ENCODE measurements at places on chromosomes 16 and 17.

GRCh38 chr17:37478187-37478586 lies 11.5 kb upstream of the DUSP14 start:
- no peak for DNase-seq

- DNase-seq, result no peak
Observed at GRCh38 chr17:14015271-14015670, 54.0 kb upstream of the COX10 start.

GRCh38 chr16:77823067-77823466 lies 34.7 kb downstream of the VAT1L start:
- DNase-seq, result no peak

DNA sequence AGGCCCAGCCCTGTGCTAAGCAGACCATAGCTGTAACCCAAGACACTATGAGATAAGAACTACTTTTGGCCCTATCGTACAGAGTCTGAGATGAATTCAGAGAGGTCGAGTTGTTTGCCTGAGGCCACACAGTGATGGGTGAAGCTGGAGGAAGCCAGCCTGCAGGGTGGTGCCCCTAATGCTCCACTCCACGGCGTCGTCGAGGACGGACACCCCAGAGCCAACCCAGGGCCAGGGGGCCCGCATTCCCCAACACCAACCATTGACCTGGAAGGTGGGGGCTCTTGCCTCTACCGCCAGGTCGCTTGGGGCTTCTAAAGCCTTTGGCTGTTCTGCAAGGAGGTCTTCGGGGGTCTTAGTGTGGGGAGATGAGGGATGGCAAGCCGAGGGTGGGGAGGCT lies 84.1 kb downstream of the IRF8 start:
- DNase-seq, result no peak

DNA sequence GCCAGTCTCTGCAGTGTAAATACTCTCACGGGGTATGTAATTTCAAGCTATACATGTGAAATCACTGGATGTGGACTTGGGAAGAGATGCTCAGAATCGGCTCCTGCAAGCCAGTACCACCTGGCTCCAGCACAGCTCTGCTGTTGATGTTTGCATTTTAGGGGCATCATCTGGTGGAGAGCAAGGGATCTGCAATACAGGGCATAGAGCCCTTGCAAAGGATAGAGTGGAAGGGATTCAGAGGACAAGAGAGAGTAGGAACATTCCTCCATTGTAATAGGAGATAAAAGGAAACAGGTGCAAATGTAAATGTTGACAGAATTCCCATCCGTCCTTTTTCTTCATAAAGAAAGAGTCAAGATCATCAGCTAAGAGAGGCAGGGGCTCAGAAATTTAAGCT lies 184.1 kb downstream of the PMP22 start:
- DNase-seq, result no peak

- DNase-seq, result no peak
Observed at GRCh38 chr17:72152387-72152929, 31.6 kb downstream of the SOX9 start.

DNA sequence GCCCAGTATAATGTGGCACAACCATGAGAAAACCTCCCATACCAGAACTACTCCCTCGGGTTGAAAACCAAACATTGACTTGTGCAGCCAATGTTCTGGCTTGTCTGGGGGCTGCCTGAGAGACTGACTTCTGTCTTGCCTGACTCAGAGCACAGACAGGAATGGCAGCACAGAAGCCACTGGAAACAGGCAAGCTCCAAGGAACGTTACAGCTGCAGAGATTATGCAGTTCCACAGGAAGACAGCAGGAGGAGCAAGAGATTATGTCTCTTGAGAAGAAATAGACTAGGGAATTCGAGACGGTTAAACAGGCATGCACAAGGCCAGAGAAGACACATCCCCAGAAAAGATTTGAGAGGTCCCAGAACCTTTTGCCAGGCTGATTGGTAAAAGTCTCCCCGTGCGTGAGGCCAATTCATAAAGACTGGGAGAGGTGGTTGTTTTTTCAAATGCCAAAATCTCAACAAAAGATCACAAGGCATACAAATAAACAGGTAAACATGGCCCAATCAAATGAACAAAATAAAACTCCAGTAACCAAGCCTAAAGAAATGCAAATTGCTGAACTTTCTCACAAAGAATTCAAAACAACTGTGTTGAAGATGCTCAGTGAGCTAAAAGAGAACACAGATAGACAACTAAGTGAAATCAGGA lies 90.6 kb upstream of the CDH5 start:
- peak; percentile 73 for DNase-seq

DNA sequence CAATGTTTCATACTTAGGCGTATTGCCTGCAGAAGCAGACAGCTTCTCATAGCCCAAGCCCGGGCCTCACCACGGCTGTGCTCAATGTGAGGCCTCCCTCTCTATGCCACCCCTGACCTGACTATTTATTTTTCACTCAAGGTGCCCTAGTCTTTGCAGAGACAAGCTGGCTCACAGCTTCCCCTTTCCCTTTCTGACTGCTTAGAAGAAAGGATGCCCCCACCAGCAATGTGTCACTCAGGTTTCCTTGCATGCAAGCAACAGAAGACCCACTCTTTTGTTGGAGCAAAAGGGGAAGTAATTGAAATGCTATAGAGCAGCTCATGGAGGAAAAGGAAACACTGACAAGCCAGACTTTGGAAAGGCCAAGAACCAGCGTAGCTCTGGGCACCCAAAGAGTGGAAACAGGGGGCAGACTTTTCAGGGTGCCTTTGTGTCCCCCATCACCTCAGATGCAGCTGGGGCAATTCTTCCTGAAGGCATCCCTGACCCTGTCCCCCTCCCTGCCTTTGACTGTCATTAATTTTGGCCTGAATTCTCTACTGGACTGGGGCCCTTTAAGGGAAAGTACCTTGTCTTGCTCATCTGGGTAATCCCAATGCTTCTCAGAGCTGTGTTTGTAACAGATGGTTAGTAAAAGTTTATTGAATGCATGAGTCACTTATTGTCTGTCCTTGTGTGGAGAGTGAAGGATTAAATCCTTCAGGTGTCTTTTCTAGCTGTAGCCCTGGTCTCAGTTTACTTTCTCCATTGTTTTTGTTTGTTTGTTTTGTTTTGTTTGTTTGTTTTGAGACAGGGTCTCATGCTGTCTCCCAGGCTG lies 17.8 kb downstream of the RGS9 start:
- DNase-seq, result peak; percentile 54

DNA sequence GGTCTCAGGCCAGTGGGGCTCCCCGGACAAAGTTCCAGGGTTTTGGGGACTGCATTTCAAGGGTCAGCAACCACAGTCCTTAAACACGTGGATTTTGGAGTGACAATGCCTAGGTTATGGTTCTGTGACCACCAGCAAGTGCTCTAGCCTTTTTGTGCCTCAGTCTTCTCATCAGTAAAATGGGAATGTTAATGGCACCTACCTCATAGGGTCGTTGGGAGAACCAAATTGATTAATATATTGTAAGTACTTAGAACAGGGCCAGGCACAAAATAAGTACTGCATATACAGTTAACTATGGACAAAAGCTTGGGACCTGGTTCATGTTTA lies 13.8 kb downstream of the IL4R start:
- DNase-seq, result no peak

DNA sequence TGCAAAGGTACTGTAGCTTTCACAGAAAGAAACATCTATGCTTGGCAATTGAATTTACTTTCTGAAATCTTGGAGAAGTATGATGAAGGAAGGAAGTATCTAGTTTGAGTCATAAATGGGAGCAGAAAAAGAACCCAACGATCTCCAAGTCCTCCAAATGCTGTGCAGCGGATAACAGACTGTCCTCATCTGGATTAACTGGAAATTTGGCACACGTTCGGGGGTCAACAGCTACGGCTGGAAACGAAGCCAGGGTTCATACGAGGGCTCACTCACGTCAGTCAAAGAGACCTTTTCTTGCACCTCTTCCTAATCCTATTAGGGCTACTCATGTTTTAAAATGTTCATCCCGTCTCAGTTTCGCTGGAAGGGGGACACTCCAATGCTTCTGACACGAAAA lies 152.0 kb downstream of the ZFHX3 start:
- DNase-seq, result no peak

GRCh38 chr16:21265104-21265837 lies 12.8 kb downstream of the CRYM start:
- no peak for DNase-seq

- DNase-seq, result peak; percentile 2
Observed at GRCh38 chr17:1473170-1473569, 17.1 kb upstream of the CRK start.

- DNase-seq, result peak; percentile 37
Observed at GRCh38 chr17:16439303-16439791, 24.0 kb downstream of the TRPV2 start.

- DNase-seq, result peak; percentile 54
Observed at GRCh38 chr16:2776500-2777139, 460 bp downstream of the ELOB start.

- DNase-seq, result peak; percentile 75
Observed at GRCh38 chr16:81744385-81744784, 34.7 kb upstream of the PLCG2 start.

DNA sequence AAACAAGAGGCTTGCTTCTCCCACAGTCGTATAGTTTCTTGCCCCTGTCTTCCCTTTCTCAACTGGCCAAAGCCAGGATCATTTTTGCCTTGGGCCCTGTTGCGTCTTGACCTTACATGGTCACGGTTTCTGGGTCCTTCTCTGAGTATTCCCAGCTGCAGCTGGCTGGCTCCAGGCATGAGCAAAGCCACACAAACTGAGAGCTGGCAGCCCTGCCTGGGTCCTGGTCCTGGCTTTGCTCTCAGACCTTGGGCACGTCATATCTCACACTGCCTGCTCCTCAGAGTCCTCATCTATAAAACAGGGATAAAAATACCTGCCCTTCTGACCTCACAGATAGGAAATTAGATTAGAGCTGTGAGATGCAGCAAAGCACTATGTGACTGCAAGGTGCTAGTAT lies 277.6 kb downstream of the CBLN1 start:
- DNase-seq, result no peak

GRCh38 chr17:57756951-57757350 lies 11.9 kb upstream of the CCDC182 start:
- no peak for DNase-seq

GRCh38 chr16:23081675-23082119 lies 67.6 kb downstream of the USP31 start:
- DNase-seq, result no peak

- DNase-seq, result peak; percentile 6
Observed at GRCh38 chr17:20706751-20707373, 127.3 kb downstream of the CDRT15L2 start.

- no peak for DNase-seq
Observed at GRCh38 chr16:46843898-46844642, 13.1 kb upstream of the C16orf87 start.

DNA sequence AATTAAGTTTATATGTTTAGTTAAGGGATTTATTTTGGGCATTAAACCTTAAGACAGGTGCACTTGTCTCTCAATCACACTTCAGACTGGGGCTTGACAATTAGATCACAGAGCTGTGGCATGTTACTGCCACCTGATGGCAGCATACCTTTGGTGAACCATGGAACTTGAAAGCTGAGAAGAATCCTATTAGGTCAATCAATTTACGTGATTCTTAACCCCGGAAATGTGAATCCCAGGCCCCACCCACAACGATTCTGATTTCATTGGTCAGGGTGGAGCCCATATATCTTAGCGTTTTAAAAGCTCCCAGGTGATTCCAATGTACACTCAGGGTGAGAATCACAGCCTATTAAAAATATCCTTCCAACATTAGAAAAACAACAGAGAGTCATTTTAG lies 91.0 kb downstream of the GSG1L start:
- DNase-seq, result peak; percentile 69

DNA sequence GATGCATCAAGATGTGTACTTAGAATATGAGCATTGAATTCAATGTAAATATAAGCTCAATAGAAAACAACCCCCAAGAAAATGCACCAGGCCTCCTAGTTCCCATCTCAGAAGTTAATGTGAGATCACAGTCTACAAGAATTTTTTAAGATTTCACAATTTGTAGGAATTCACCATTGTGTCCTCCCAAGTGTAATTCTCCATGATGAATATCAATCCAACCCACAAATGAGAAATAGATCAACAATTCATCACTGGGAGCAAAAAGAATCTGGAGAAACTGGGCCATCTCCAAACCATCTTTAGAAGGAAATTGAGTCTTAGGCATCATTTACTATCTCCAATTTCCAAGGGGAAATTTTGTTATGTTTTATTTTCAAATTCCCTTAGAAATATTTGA lies 310.5 kb upstream of the GOT2 start:
- DNase-seq, result no peak

DNA sequence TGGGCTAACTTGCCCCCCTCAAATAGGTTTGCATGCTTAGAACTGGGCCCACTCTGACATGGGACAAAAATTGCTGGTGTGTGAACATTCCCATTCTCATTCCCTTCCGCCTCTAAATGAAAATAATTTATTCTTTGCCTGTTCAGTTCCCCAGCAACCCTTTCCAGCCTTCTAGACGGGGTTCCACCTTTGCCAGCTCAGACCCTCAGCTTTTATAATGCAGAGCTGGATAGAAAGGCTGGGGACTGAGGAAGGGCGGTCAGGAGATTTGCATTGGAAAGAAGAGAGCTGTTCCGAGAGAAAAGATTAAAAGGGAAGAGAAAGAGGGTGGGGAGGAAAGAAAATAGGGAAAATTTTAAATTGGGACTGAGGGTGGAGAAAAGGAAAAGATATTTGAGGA lies 151.1 kb upstream of the WSCD1 start:
- DNase-seq, result no peak

DNA sequence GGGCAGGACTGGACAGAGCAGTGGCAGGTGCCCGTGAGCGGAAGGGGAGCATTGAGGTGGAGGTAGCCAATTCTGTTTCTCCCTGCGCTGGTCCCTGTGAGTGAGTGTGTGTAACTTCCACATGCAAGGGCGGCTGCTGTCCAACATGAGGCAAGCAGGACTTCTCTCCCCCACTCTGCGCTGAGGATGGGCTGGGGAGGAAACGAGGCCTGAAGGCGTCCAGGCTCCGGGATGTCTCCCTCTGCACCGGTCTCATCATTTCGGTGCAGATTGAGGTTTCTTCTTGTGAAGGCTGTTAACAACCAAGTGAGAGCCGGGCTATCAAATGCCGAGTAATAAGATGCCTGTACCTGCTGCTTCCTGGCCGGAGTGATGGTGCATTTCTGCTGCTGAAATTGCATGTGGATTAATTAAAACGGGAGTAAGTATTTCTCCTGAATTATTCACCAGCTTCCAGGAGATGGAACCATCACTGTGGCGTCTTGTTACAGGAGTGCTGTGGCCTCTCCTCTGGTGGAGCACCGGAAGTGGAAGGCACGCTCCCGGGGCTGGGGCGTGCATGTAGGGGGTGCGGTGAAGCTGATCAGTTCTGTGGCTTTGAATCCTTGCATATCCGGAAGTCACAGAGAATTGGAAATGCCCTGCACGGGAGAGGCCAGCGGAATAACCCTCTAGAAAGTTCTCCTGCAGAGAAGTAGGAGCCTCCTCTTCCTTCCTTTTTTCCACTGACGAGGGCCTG lies 41.7 kb upstream of the MGAT5B start:
- DNase-seq, result no peak

- DNase-seq, result no peak
Observed at GRCh38 chr17:46772475-46773220, 45.8 kb downstream of the WNT3 start.

- no peak for DNase-seq
Observed at GRCh38 chr16:57316390-57317017, 32.0 kb upstream of the PLLP start.

- no peak for DNase-seq
Observed at GRCh38 chr17:76089680-76090516, 10.9 kb downstream of the ZACN start.

GRCh38 chr17:81142301-81143199 lies 22.8 kb upstream of the PVALEF start:
- DNase-seq, result peak; percentile 87
